Right renal cortex interstitium (tissue), 3 donors: ENCODE measurements at places on chromosomes 3 and 15.

- DNase-seq = no peak
Measured at GRCh38 chr3:194205675-194206133, 69.8 kb downstream of the HES1 start.

- DNase-seq = no peak
Measured at GRCh38 chr15:50697109-50697797, 10.7 kb upstream of the TRPM7 start.

DNA sequence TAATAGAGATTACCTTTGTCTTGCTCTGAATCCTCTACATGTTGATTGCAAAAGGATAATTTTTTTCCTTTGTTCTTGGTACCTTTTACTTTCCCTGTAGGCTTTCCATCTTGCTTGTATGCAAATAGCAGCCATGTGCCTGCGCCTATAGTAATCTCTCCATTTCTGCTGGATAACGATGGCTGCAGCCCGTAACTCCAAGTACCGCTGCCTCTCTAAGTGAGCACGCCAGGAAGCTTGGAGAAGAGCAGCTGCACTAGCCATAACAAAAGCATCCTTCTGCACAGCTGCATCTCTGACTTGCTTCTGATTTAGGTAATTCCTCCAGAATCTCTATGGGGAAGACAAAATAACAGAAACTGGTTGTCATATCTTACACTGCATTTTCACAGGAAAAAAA, 89.3 kb downstream of the NR2E3 start:
- DNase-seq = no peak

- peak; percentile 72 for DNase-seq
Measured at GRCh38 chr15:51192521-51193280, 98.0 kb upstream of the TNFAIP8L3 start.

- no peak for DNase-seq
Measured at GRCh38 chr15:97881346-97881965, 79.0 kb upstream of the ARRDC4 start.

DNA sequence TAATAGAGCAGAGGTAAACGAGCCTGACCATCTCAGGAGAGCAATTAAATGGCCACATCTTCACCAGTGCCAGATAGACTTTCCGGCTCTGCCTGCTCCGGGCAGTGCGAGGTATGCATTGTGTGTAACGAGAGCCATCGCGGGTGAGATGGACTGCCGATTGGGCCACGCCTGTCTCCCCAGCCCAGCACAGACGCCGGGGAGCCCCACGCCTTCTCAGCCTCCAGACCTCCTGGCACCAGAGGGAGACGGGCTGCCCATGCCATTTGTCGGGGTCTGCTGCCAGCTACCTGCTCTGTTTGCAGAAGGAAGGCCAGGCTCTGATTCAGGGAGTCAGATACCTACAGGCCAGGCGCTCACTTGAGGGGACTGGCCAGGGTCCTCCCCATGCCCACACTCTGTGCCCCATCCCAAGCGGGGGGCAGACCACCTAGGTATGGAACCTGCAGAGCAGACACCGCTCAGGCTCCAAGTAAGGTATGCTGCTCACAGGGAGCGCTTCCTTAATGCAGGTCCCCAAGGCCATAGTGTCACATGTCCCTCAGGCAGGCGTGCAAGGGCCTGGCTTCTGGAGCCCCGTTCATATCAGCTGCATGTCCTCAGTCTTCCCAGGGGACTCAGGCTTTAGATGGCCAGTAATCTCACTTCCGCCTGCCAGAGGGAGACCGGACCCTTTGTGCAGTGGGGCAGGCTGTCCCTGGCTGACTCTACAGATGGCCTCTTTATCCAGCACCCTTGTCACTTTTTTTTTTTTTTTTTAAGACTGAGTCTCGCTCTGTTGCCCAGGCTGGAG, 62.2 kb downstream of the DNAJB8 start:
- no peak for DNase-seq

DNA sequence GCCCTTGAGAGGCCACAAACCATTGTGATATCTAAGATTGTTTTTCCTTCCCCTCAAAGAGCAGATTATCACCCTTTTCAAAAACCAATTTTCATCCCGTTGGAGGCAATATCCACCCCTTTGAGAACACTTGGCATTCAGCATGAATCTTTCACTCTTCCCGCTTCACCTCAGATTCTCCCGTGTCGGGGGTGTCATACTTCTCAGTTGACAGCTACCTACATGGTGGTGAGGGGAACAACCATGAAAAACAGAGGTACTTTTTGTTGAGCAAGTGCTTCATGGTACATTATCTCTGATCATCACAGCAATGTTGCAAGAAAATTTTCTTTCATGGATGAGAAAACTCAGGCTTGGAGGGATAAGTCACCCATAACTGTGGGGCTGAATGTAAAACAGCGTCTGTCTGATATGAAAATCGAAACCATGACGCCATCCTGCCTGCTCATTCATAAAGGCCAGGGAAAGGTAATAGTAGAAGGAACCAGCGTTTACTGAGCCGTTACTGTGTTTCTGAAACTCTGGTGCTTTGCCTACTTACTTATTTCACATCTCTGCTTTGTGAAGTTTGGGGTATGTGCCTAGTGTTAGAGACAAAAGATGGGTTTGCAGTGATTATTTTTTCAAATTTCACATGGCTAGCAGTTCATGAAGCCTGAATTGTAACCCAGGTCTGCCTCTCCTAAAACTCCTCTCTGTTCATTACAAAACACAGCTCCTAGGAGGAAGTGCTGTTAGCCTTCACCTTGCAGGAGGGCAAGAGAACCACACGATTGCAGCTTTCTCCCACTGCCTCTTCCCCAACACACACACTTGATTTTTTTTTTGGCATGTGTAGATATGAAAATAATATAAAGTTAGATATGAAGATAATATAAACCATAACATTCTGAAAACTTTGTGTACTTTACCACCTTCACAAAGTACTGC, 35.4 kb downstream of the SV2B start:
- no peak for DNase-seq

DNA sequence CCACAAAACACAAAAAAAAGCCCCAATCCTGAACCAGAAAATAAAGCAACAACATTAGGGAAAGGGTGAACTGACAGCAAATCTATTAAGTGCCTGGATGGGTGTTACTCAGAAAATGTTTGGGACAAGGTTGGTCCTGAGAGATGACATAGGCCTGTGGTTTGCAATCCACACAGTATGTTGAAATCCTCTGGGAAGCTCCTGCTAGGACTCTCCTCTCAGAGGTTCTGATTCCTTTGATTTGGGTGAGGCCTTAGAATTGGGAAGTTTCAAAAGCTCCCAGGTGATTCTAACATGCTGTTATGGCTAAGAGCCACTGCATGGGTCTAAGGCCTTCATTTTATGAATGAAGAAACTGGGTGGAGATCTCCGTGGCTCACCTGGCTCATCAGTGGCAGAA, 18.4 kb downstream of the CLDN1 start:
- no peak for DNase-seq

DNA sequence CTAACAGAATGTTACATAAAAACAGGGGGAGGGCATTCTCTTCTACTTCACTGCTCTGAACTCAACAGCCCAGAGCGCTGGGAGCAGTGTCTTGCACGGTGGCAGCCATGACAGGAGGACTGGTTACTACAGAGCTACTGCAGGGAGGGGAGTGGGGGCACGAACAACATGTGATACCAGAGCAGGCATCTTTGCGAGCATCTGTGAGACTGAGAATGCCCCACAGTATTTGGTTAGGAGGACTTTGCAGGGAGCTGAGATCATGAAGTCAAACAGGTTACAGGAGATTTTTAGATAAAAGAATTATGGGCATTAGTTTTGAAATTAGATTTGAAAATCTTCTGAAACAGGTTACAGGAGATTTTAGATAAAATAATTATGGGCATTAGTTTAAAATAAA, 58.8 kb upstream of the GOLGA8B start:
- DNase-seq = no peak

- DNase-seq = no peak
Measured at GRCh38 chr3:123110282-123110975, 43.6 kb downstream of the PDIA5 start.

- no peak for DNase-seq
Measured at GRCh38 chr3:33659856-33660434, 58.1 kb downstream of the CLASP2 start.

GRCh38 chr3:136018876-136019275, 53.3 kb downstream of the PPP2R3A start:
- no peak for DNase-seq

DNA sequence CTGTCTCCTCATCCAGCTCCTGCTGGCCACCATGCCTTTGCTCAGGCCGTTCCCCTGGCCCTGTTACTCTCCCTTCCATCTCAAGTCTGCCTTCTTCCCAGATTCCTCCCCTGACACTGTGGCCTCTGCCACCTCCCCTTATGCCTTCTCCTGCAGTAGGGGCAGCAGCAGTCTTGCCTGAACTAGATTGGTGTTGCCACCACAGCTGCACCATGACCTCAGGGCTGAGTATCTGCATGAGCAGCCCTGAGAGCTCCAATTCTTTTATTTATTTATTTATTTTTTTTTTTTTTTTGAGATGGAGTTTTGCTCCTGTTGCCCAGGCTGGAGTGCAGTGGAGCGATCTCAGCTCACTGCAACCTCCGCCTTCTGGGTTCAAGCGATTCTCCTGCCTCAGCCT, 13.8 kb upstream of the CAMP start:
- no peak for DNase-seq
